ENCODE measurements at places on chromosomes 5 and 9. TPM values are rescaled to one million over a fixed set of nuclear protein-coding genes. Genes with fewer than 3 reads are reported as not detected.

GRCh38 chr9:92432972-92433548 is 8.8 kb upstream of the OMD start:
- DNase-seq: no peak

DNA sequence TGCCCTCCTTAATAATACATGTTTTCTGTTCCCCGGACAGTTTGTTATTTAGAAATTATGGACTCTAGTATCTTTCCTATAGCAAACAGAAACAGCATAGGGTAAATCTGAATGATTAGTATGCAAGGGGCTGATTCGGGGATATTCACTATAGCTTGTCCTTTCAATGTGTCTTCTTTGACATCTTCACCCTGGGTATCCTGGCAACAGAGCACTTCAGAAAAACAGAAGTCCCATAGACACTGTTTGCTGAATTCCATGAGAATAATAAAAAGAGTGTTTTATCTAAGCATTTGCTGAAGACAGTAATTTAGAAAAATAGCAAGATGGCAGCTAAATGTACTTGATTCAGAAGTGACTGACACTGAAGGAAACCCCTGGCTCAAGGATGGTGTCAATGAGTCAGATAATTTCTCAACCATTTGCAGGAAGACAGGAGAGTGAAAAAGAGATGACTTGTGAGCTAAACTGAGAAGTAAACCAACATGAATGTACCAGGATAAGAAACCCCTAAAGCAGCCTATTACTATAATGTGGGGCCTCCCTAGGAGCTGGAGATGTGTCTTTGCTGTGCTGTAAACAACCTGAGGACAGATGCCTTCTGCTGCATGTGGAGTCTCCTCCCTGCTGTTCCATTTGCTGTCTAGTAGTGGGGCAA is 246.2 kb downstream of the MAN2A1 start:
- no peak for DNase-seq

- no peak for DNase-seq
These were observed 341.2 kb downstream of the CAAP1 start for GRCh38 chr9:26551451-26551850.

GRCh38 chr5:55159763-55160492 is at the start of gene GPX8:
Gene GPX8 (plus strand): TSS chr5:55160171. CDS start chr5:55160193, 22 bp downstream.
- peak; percentile 41 for DNase-seq

DNA sequence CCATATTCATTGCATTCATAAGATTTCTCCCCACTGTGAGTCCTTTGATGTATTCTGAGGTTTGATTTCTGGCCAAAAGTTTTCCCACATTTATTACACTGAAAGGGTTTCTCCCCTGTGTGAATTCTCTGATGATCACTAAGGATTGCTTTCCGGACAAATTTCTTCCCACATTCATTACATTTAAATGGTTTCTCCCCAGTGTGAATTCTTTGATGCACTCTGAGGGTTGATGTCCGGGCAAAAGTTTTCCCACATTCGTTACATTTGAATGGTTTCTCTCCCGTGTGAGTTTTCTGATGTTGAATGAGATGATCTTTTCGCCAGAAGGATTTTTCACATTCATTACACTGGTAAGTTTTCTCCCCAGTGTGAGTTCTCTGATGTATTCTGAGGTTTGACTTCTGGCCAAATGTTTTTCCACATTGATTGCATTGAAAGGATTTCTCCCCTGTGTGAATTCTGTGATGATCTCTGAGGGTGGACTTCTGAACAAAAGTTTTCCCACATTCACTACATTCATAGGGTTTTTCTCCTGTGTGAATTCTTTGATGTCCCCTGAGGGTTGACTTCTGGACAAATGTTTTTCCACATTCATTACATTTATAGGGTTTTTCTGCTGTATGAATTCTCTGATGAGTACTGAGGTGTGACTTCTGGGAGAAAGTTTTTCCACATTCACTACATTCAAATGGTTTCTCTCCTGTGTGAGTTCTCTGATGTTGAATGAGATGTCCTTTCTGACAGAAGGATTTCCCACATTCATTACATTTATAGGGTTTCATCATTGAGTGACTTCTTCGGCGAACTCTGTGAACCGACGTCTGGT is 18.8 kb downstream of the ZNF510 start:
- DNase-seq: no peak

DNA sequence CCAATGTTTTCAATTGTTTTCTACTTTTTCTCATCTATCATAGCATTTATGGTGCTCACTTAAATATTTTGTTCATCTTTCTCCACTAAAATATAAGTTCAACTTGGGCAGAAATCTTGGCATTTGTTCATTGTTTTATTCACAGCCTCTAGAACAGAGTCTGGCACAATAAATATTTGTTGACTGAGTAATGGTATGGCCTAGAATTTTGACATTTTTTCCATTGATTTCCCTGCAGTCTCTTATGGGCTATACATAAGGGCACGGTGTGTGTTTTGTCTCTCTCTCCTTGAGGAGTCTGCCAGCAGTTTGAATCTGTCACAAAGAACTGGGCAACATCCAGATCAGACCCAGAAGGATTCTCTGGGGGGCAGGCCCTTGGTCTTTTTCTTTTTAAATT is 379.7 kb downstream of the TMEM38B start:
- no peak for DNase-seq

DNA sequence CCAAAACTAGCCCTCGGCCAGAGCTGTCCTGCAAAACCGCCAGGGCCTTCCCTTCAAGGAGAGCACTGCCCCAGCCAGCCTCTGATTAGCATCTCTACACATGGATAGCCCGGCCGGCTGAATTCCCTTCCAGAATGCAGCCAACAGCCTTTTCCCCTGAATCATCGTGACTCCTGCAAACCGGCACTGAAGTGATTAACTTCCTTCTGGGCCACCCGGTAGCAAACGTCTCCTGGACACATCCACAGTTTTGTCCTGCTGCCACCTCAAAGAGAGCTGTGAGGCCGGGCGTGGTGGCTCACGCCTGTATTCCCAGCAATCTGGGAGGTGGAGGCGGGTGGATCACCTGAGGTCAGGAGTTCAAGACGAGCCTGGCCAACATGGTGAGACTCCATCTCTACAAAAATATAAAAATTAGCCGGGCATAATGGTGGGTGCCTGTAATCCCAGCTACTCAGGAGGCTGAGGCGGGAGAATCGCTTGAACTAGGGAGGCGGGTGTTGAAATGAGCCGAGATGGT is 21.1 kb upstream of the EEIG1 start:
- no peak for DNase-seq

DNA sequence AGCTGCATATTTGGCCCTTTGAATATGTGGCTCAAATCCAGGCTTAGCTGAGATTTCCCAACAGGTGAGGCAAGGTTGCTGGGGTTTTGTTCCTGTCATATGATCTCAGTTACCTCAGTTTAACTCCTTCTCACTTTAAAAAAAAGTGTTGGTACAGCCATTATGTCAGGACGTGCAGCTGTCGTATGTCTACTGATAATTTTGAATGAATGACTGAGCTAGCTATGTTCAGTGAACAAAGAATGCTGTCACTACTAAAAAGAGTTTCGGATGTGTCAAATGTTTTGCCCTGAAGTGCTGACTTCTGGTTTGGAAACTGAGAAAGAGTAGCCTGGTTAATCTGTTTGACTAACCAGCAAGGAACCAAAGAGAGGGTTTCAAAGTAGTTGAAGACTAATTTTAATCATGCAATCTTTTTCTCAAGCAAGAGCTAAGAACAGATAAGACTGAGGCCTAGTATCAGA is 106.3 kb upstream of the NR3C1 start:
- DNase-seq: no peak

SOHLH1 gene
- total RNA-seq: not detected

ECM2 gene
- total RNA-seq: not detected
